RWPE2 (cell line): ENCODE measurements at places on chromosomes 16 and 17.

DNA sequence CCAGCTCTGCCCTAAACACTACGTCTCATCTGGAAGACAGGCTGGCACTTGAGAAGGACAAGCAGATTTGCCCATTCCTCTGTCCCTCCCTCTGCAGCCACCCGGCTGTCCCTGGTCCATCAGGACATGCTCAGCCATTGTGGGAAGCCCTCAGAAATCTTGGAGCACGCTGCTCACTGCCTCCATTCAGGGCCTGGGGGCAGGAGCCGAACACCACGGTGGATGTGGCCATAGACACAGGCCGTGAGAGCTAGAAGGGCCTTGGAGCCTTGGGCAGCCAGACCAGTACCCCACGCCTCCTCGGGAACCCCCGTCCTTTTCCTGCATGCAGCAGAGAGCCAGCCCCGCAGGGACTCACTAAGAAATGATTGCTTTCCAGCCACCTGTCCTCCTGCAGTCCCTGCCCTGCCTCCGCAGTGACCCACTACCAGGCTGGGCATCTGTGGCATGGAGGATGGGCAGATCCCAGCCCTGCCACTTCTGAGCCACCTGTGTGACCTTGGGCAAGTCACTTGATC, 3.4 kb downstream of the DOC2A start:
- no peak for DNase-seq

DNA sequence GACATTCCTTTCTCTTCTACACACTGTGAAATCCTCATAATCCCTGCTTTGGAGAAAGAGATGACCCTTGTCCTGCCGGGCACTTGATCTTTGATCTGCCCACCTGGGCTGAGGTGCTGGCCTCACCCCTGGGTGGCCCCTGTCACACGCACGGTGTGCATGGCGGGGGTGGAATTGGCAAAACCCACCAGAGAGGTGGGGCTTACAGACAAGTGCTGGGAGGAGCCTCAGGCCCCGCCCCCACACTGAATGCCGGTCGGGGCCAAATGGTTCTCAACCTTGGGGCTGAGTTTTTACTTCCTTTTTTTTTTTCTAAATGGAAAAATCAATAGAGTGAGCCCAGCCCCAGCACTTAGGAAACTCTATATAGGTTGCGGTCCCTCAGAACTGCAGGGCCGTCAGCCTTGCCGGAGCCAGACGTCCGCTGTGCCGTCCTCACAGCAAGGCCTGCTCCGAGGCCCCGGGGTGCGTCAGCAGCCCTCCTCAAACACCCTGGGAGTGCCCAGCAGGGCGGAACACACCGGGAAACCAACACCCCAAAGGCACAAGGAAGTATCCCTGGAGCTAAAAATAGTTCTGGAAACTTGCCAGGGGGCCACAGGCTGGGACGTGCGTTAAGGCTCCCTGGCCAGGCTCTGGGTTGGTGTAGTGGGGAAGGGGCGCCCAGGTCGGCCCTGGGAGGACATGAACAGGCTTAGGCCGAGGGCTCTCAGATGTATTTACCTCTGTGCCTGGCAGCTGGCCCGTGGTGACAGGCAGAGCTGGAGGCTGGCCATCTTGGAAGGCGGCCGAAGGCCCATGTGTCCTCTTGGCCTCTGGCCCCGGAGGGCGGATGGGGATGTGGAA, 11.0 kb downstream of the GPRC5C start:
- DNase-seq, result peak; percentile 72

DNA sequence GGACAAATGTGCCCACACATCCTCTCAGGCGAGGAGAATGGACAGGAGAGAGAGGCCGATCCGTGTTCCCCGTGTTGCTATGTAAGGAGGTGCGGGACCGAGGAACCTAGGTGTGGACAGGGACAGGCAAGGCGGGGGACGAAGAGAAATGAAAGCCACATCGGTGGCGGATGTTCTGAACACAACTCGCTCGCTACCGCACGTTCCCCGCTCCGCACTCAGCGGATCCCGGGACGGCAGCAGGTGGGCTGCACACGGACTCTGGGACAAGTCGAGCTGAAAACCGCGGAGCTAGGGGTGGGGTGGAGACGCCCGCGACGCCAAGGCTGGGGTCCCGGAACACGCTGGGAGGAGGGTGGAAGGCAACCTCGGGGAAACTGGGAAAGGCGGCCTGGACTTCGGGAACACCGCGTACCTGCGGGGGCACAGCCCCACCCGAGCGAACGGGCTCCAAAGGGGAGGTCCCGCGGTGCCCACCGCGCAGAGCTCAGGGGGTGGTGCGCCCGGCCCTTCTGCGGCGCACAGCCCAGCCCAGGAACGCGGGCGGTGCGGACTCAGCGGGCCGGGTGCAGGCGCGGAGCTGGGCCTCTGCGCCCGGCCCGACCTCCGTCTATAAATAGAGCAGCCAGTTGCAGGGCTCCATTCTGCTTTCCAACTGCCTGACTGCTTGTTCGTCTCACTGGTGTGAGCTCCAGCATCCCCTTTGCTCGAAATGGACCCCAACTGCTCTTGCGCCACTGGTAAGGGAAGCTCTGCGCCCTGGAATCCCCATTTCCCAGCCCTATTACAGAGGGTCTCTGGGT, at the start of gene MT1E:
TSS of gene MT1E (plus strand) at position 642 of the 803 bp plus-strand sequence. CDS start at position 713, 71 bp downstream.
- DNase-seq, result no peak

DNA sequence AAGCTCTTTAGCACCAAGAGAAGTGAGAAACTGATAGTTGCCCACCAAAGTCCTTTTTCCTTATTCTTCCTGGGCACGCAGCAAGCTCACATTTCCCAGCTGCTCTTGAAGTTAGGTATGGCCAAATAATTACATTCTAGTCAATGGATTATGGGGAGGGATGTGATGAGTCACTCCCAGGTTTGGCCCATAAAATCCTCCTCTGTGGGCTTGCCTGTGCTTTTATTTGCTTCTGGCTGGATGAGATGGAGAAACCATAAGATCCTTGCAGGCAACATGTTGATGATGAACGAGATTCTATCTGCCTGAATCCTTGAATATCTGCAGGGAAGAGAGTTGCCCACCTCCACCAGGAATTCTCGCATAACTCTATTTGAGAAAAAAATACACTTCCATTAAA, 568.3 kb upstream of the SALL1 start:
- no peak for DNase-seq

GRCh38 chr17:40490289-40490853, 11.1 kb downstream of the TNS4 start:
- no peak for DNase-seq

DNA sequence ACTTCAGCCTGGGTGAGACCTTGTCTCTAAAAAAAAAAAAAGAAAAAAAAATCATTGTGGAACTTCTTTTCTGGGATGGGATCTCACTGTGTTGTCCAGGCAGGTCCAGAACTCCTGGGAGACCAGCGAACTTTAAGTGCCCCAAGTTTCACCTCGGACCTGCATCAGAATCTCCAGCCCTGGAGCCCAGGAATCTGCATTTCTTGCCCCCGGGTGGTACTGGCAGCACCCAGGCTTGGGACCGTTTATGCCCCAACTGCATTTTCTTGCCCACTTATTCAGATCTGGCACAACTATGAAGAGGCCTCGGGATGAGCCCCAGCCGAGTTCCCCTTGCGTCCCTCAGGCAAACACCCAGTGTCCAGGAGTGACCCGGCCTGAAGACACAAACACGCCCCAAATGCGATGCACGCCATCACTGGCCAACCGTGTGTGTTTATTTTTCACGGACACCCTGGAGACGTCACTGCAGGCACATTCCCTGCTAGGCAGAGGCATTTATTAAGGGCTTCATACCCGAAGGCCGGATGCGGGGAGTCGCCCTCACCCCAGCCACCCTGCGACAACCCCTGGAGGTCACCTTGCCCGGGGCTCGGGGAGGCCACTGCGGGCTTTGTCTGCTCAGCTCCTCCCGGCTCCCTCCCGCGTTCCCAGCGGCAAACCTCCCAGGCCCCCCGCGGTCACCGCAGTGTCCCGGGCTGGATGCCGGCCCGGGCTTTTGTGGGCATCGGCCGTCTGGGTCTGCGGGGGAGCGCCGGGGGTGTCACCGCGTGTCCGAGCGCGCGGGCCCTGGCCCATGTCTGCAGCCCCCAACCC, 684 bp upstream of the SPIRE2 start:
- no peak for DNase-seq

DNA sequence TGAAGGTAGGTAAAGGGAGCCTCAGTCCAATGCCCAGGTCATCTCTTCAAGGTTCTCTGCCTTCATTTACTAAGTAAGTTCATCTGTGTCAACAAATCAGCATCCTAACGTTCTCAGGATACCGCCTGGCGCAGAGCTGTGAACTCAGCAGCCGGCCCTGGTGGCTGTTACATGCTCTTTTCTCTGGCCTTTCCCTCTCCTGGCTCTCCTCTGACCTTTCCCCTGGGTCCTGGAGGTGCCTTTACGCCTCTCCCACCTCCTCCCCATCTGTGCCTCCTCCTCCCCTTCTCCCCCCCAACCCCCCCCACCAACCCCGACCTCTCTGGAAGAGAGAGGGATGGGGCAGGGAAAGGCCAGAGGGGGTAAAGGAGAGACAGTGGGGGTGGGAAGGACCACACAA, 19.5 kb downstream of the COTL1 start:
- no peak for DNase-seq

GRCh38 chr16:3086596-3087242, 12.4 kb downstream of the ZSCAN10 start:
- peak; percentile 35 for DNase-seq

DNA sequence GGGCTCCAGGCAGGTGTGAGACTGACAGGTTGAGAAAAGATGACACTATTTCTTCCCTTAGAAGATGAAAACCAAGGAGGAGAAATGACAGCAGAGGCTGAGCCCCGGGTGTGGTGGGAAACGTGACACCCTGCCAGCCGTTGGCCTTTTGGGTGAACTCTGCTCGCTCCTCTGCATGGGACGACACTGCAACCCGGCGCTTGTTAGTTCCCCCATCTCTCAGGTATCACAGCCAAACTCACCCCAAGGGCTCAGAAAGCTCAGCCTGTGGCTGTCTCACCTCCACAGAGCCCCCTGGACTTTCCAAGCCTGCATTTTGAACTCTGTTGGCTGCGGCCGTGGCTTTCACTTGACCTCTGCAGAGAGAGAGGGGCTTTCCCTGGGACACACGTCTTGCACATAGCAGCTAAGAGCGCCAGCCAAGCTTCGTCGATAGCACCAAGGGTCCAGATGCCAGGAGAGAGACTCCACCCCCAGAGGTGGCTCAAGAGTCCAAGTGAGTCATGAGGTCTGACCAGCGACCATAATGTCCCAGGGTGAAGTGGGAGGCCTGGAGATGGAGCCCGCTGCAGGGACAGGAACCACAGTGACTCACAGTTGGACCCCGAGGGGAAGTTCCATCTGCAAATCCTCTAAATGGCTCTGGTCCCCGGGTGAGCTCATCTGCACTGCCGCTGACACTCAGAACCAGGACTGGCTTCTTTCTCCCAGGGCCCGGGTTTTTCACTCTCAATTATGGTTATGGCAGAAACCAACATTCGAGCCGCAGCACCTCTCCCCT, 301.9 kb downstream of the SOX9 start:
- DNase-seq, result peak; percentile 80

- no peak for DNase-seq
Observed at GRCh38 chr17:43572368-43572980, 26.3 kb upstream of the ETV4 start.
